Endodermal cell (in vitro differentiated cells): ENCODE measurements at places on chromosomes 11 and 22. TPM values are rescaled to one million over a fixed set of nuclear protein-coding genes. Genes with fewer than 3 reads are reported as not detected.

DNA sequence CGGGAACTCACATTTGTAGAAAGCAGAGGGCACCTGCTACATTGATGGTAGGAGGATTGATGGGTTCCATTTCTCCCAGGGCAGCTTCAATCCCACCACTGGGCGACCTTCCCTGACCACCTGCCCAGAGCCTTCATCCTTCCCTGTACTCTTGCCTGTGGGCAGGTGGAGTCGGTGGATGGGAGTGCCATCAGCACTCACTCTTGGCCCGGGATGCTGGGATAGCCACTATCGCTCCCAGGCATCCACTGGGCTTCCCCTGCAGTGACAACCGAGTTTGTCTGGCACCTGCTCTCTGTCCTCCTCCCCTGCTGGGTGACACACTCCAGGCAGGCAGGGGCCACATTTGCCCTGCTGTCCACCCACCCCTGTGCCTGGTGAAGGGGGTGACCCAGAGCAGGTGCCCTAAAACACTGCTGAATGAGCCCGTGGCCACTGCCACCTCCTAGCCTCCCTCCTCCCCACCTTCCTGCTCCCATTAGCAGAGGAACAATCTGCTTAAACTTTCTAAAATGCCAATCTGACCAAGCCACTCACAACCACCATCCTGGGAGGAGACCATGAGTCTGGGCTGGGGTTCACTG is 604.7 kb downstream of the TBC1D22A start:
- DNase-seq = peak; percentile 2

DNA sequence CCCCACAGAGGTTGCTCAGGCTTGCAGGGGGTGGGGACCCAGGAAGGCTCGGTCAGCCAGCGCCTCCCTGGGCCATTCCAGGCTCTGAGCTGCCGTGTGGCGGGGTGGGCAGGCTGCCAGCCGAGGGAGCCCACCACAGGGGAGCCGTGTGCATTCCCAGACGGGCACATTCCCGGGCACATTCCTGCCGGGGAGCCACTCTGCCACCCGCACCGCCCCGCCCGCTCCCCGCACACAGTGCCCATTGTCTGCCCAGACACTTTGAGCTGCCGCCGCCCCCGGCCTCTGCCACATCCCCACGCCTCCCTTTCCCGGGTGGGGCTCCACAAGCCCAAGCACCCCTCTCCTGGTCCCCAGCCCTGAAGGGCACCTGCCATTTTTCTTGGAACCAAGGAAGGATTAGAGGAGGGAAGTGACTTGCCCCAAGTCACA is 27.4 kb downstream of the RPL3 start:
- DNase-seq = no peak

DNA sequence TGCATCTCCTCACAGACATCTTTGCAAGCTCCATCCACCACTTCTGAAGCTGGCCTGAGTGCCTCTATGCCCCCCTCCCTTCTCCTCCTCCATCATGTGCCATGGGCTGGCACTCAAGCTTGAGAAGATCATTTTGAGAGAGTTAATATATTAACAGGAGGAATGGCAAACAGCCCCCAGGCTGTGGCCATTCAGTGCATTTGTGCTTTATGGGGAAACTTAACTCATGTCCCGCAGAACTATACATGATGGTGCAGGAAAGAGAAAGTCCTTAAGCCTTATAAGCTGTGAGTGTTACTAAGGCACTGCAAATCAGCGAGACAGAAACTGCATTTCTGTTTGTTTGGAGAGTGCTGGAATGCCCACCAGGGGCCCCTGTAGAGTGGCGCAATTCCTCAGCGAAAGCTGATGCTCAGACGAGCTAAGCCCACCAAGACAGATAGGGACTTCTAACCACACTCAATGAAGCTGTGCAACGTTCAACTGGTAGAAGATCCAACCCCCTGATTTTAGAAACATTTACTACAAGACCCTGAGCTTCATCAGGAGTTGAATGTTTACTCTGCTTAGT is 26.8 kb upstream of the PHLDA2 start:
- DNase-seq = peak; percentile 69

DNA sequence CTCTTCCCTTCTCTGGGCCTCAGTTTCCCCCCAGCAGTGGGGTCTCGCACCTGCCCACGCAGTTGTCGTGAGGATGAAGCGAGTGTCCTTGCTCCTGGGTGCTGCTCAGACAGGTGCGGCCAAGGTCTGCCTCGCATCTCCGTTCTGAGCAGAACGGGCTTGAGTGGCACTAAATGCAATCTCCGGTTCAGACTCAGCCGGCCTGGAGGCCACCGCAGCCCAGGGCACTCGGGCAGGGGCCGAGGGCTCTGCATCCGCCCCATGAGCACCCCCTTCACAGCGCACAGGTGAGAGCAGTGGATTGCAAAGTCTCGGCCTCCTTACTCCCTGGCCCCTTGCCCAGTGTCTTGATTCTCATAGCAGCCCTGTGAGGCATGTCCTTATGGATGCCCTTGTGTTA is 30.1 kb upstream of the SLC22A12 start:
- no peak for DNase-seq

GRCh38 chr11:103631841-103632240 is 404.6 kb upstream of the DDI1 start:
- DNase-seq = no peak

DNA sequence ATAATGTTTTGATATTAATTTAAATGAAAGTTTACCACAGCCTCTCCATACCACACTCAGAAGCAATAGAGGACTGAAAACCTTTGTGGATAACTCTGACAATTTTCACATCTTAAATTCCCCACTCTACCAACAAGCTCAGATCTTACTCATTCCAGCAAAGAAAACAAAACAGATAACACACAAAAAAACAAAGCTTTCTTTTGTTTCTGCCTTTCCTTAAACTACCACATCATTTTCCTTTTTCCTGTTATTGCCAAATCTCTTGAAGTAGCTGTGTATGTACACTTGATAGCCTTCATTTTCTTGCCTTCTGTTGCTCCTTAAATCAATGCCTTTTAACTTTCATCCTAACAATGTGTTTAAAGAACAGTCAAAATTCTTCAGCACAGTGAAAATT is 484.9 kb downstream of the NTM start:
- DNase-seq = no peak

DNA sequence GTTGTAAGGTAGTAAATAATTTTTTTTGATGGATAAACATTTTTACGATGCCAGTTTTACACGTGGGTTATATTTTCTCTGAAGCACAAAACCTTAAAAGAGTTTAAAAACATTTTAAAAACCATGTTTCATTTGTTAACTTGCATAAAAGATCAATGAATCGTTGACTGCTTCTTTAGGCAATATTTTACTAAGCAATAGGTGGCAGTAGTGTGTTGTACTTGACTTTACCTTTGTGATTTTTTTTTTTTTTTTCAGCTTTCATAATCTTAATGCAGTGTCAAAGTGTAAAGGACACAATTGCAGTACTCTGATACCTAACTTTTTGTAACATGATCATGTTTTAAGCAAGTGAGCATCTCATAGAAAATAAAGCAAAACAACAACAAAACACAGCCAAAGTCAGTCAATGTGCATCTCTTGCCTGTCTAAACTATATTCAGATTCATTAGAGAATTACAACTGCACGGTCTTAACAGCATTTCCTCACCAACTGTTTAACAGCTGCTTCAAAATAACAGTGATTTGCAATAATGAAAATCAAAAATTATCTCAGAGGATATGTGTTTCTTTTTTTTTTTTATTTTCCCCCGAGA is 27.7 kb downstream of the DNAJC24 start:
- DNase-seq = no peak

DNA sequence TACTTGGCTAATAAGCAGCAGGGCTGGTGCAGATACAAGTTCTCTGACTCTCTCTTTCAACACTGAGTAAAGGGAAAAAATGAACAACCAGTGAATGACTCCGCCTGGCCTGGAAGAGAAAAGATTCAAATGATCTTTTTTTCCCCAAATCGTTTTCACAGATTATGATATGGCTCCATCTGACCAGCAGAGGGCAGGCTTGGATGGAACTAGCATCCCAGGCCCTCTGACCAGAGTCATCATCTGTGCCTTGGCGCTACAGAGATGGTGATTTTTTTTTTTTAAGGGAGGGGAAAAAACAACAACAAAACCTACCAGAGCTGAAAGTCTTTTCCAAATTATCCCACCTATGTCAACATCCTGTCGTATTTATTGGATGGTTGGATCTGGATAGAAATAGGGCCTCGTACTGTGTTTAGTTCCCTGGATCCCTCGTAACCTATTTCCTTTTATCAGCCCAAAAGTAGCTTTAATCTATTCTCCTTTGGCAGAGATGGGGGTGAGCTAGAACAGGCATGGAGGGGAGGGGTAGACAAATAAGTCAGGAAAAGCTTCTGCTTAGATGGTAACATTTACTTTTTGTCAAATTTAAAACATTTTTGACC is 69.7 kb downstream of the PRSS23 start:
- peak; percentile 83 for DNase-seq

DNA sequence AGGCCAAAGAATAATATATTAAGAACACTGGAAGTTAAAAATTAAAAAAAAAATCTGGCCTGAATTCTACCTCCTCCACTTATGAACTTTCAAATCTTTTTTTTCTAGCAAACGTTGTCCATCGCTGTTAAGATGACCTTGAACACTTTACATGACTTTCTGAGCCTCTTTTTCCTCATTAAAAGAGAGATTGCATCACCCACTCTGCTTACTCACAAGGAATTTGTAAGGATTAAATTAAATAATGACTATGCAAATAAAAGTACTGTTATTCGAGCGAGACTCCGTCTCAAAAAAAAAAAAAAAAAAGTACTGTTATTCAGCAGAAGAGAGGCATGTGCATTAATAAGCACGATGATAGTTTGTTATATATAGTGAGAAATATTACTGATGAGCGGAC is 285.1 kb upstream of the CCDC90B start:
- DNase-seq = no peak

DNA sequence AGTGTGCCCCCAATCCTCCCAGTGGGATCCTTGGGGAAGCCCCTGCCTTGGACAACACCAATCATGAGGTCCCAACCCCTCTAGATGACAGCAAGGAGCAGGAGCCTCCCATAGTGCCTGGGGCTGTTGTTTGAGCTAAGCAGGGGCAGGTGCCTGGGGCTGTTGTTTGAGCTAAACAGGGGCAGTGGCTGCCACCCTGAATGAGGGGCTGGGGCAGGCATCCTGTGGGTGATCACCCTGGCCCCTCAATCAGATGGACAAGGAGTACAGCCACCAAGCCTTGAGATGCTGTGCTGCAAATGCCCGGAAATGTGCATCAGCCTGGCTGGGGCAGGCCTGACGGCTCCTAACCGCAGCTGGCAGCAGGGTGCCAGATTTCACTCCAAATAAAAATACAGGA is 66.7 kb downstream of the MYEOV start:
- DNase-seq = peak; percentile 35

- peak; percentile 86 for DNase-seq
Measured at GRCh38 chr11:67301951-67302516, 1.3 kb upstream of the SSH3 start.

The FHIP1B gene
- 40.6 and 45.3 TPM in 2 replicates for total RNA-seq
